ENCODE measurements at places on chromosomes 2 and 18.

DNA sequence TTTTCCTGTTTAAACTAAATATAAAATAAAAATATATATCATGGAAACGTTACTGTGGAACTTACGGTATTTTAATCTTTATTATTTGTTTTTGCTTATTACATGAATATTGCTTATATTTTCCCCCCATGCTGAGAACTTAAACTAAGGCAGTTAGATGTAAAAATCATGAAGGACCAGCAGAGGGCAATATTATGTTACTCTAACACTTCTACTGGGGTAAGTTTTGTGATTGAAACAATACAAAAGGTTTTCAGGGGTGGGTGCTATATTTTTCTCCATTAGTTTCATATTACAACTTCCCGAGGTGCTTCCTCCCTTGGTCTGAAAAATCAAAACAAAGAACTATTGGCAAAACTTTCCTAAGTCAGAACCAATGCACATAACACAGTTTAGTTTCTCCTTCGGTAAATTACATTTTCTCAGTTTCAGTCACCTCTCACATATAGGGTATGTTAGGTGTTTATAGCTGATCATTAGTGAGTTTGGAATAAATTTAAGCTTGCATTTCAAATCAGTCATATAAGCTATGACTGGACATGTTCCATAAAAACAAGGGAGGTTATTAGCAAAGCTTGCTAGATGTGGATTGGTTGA, 54.8 kb downstream of the ZNF407 start:
- DNase-seq = no peak

DNA sequence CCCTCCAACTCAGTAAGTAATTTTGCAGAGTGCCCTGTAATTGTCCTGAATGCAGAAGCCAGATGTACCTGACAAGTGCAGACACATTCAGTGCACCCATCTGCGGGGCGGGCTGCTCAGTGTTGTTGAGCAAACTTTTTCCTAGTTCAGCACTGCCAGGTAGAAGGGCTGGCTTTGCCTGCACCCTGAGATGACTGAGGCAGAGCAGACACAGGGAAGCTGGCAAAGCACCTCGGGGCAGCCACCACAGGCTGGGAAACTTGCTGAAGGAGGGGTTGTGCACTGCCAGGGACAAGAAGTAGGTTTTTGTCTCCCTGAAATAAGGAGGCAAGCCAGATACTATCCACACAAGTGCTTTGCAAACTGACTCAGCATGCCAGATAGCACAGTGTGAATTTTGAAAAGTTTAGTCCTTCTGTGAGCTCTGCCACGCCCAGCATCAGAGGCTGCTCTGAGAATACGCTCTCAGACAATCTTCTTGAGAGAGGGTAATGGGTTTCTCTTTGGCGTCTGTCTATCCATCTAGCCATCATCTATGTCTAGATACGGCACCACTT, 62.3 kb downstream of the SOWAHC start:
- DNase-seq = no peak

- DNase-seq = no peak
Observed at GRCh38 chr18:22560797-22561196, 143.1 kb upstream of the CTAGE1 start.

- DNase-seq = no peak
Observed at GRCh38 chr2:8986327-8986976, 17.0 kb downstream of the MBOAT2 start.

GRCh38 chr18:61948846-61949438, 56.1 kb upstream of the RNF152 start:
- DNase-seq = no peak

DNA sequence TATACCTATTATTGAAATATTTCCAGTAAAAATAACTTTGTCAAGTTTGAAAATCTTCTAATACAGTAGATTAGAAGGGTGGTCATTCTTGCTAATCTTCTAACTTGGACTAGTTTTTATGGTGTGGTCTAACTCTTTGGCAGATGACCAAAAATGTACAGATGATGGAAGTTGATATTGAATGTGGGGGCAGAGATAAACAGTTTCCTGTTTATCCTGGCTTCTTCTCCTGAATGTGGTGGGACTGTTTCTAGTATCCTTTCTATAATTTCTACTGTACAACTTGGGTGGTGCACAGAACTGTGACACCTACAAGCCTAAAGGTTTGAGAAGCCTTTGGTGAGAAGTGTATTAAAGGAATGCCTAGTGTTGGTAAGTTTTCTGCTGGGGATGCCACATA, 178.7 kb downstream of the PDE11A start:
- no peak for DNase-seq

- DNase-seq = no peak
Observed at GRCh38 chr18:8298186-8298585, 311.1 kb upstream of the RAB12 start.

DNA sequence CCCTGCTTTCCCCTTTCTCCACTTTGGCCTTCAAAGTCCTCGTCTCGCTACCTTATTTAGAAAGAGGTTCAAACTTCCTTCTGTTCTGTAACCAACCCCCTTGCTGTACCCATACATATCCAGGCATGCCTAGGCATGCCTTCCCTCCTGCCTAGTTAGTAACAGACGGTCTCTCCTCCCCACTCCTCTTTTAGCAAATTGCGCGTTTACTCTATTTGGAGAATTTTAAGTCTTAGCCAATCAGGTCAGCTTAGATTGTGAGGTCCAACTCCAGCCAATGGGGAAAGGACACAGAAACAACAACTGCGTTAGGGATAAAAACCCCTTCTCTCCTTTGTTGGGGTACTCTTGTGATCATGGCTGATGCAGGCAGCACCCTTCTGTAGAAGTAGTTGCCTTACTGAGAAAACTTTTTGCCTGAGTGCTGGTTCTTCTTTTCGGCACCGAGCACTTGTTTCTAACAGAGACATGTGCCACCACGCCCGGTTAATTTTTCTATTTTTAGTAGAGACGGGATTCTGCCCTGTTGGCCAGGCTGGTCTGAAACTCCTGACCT, 85.9 kb upstream of the FOXI3 start:
- no peak for DNase-seq

DNA sequence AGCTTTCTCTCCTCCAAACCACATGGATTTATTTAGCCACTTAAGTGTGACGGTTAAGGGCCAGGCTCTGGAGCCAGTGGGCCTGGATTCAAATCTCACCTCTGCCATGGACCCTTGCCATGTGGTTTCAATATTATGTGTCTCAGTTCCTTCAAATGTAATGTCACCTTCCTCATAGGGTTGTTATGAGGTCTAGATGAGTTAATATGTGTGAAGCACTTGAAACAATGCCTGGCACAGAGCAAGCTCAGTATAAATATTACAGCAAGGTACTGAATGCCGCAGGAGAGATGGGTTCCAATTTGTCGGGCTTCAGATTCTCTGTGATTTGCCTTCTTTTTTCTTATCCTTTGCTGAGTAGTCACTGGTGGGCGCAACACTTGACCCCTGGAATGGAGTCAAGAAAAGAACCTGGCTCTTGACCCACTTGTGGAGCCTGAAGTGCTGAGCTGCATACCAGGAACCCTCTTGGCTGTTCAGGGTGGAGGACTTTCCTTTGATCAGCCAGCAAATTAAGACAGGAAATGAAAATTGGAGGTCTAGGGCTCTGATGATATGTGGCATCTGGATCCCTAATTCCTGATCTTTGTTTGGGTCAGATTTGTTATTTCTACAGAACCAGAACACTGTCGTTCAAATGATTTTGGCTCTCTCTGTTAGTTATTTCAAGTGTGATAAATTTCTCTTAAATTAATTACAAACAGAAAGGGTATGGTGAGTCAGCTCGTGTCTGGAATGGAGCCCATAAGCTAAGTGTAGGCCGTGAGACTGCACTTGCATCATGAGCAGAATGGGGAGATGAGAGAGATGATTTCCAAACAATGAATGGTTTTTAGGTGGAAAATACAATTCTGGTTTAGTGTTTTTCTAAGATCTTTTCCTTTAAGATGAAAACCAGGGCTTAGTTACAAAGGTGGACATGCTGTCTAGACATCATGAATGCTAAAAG, 293.0 kb downstream of the KCNS3 start:
- no peak for DNase-seq

DNA sequence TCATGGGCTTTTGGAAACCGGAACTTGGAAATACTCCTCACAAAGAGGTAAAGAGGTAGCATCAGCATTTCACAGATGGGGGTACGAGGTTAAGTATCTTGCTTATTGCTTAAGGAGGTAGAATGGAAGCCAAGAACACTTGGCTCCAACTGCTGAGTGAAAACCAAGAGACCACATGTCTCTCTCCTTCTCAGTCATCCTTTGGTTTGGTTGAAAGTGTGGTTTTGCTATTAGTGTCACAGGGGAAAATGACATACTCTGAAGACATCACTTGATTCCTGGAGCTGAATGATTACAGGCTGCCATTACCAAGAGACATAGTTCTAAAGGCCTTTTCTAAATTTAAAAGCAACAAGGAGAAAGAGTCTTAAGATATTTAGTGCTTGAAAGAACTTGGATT, 41.5 kb downstream of the ANTXR1 start:
- no peak for DNase-seq

- no peak for DNase-seq
Observed at GRCh38 chr18:11055721-11056120, 93.6 kb downstream of the PIEZO2 start.

DNA sequence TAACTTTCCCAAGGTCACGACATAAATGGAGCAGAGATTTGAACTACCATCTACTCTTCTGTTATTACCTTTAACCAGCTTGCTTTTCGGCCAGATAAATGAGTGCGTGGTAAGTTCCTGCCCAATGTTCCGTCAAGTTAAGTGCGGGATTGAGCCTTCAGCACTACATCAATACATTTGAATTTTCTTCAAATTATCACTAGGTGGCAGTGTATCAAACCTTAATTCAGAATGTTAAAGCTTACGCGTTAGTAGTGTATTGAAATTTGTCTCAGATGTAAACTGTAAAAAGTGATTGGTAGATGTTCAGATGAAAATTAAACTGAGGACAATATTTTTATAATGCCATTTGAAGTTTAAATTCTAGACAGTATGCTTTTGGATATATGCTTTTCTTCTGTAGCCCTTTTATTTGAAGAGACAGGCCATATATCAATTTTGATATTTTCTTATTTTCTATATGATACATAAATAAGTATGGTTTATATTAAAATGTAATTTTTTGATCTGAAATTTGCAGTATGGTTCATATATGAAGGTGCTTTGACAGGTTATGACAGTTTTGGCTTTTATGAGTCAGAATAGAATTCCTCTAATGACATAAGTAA, 681.3 kb downstream of the ADCYAP1 start:
- no peak for DNase-seq

- no peak for DNase-seq
Observed at GRCh38 chr2:154537024-154537423, 161.5 kb upstream of the KCNJ3 start.

DNA sequence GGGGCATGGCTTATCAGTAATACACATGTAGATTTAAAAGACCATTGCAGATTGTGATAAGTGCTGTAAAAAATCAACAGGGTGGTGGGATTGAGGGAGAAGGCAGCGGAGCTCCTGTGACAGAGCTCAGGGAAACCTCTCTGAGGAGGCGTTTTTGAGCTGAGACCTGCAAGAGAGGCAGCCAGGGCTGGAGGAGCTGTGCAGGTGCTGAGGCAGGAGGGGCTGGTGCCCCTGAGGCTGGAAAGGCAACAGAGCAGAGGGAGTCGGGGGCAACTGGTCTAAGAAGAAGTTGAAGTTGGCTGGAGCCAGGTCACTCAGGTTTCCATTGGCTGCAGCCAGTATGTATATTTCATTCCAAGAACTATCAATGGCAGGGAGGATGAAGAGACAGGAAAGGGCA, 47.6 kb downstream of the KLHL29 start:
- DNase-seq = no peak

- no peak for DNase-seq
Observed at GRCh38 chr2:161946489-161947107, 127.4 kb downstream of the DPP4 start.
